RPMI7951 (cell line): ENCODE measurements at places on chromosomes 7 and 10.

- peak; percentile 37 for DNase-seq
Measured at GRCh38 chr10:117663750-117664149, 121.2 kb downstream of the EMX2 start.

- DNase-seq: peak; percentile 24
Measured at GRCh38 chr10:60139798-60140566, 233.6 kb upstream of the CCDC6 start.

DNA sequence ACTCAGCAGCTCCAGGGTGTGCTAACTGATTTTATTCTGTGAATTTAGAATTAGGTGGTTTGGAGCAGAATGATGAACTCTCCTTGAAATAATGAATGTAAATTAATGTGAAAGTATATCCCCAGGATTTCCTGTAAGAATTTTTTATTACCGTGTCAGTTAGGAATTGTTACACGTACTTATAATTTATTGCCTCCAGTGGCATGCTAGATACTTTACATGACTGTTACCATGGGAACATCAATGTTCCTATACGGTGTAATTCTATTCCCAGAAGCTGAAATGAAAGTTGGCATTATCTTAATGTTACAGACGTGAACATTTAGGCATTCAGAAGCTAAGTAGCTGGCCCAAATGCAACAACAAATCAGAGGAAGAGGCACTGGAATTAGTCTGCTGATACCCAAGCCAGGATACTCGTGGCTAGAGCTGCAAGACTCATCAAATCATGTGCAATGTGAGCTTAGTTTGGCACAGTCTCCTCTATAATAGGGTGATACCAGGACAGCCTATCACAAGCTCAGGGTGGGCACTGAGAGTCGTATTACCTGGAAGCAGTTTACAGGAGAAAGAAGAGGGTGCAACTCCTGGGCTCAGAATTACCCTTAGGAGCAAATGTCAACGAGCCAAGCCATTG lies 30.0 kb upstream of the PRKAR2B start:
- DNase-seq: peak; percentile 27

GRCh38 chr7:111027396-111027795 lies 63.5 kb upstream of the LRRN3 start:
- DNase-seq: no peak

- no peak for DNase-seq
Measured at GRCh38 chr7:135251496-135252391, 18.1 kb downstream of the STRA8 start.

DNA sequence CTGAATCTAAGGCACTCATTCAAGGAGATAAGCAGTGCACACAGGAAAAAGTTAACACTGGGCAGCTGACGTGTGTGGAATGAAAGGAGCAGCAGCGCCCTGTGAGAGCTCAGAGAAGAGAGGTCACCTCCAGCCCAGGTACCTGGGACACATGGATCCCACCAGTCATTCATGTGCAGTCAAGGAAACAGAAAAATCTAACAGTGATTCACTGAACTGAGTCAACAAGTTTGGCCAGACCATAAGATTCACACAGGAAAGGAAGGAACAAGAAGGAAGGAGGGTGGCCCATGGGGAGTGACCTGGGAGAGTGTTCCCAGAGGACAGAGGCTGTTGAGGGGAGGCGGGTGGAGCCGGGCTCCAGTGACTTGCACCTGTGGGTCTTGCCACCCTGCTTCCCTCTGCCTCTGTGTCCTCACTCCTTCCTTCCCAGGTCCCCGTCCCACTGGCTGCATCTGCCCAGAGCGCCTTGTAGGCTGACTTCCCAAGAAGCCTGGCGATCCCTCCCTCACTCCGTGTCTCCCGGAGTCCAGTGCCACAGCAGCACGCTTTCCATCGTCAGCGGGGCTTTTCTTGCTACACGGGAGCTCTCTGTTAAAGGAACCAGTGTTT lies 27.7 kb downstream of the RNF32 start:
- no peak for DNase-seq

DNA sequence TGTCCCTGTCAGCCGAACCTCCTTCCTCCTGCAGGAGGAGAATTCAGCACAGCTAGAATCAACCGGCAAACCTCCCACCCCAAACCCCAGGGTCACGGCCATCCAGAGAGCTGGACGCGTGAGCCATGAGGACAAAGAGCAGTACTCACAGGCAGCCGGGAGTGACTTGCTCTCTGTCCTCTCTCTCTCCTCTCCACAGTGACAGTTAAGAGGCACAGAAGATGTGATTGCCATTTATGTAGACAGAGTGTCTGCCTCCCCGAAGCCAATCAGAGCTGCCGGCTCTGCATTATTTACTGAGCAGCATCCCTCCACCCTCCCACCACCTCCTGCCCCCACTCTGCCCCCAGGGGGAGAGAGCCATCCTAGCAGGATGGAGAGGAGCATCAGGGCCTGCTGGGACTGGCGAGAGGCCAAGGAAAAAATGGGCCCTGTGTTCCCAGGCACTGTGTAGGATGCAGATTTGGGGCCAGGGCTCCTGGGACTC lies 4.3 kb downstream of the DDC start:
- DNase-seq: peak; percentile 30

DNA sequence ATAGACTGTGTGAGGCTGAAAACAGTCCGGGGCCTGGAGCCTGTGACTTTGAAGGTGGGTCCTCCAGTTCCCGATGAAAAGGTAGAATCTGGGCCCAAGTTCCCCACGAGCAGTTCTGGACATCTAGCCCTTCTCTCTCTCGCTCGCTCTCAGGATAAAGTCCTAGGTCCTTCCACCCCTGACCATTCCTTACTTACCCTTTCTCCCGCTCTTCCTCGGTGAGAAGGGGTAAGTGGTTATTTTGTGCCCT lies 713 bp downstream of the IMMP2L start:
- DNase-seq: peak; percentile 2

- peak; percentile 84 for DNase-seq
Measured at GRCh38 chr7:94632338-94633013, 23.5 kb downstream of the SGCE start.

GRCh38 chr10:67401711-67402110 lies 294.3 kb downstream of the CTNNA3 start:
- no peak for DNase-seq

DNA sequence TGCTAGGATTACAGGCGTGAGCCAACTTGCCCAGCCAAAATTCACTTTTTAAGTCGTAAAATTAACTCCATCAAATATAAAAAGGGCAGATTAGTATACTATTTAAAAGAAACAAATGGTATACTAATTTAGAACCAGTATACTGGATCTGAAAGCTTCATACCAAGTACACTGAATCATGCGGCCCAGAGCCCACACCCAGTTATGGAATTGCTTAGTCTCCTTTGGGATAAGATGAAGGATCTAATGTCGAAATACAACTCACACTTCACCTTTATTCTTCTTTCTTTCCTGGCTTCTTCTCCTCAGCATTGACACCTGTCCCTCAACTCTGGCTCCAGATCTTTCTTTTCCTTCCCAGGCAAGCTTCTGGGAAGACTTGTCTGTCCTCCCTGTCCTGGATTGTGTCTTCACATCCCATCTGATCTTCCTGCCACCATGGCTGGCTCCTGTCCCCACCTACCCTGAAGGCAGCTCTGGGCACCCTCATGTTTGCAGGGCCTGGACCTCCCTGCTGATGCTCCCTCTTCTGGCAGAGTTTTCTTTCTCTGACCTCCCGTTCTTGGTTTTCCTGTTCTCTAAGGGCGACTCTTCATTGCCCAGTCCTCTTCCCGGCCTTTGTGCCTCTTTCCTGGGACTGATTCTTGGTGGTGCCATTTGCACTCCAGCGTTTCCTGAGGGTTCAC lies 57.8 kb upstream of the CTBP2 start:
- peak; percentile 7 for DNase-seq

- DNase-seq: no peak
Measured at GRCh38 chr10:110652475-110653118, 8.5 kb downstream of the RBM20 start.

GRCh38 chr10:117139581-117140524 lies 1.8 kb upstream of the VAX1 start:
- DNase-seq: no peak
